ENCODE measurements at places on chromosomes 6 and 20. TPM values are rescaled to one million over a fixed set of nuclear protein-coding genes. Genes with fewer than 3 reads are reported as not detected.

CCN5 gene
- not detected for total RNA-seq

CD109 gene
- 5.3 TPM for total RNA-seq

METTL24 gene
- total RNA-seq, result not detected

COL21A1 gene
- total RNA-seq, result 6.1 TPM

RSPO3 gene
- total RNA-seq, result not detected

PLCB1 gene
- 20.6 TPM for total RNA-seq

Data from GM23338 (cell line).